Stimulated activated CD4-positive, alpha-beta T cell treated with anti-CD3 and anti-CD28 coated beads, Interleukin-1b, Interleukin-23, amount 100 ng/mL, for 24 hours (primary cell): ENCODE measurements at places on chromosomes 5 and 9.

DNA sequence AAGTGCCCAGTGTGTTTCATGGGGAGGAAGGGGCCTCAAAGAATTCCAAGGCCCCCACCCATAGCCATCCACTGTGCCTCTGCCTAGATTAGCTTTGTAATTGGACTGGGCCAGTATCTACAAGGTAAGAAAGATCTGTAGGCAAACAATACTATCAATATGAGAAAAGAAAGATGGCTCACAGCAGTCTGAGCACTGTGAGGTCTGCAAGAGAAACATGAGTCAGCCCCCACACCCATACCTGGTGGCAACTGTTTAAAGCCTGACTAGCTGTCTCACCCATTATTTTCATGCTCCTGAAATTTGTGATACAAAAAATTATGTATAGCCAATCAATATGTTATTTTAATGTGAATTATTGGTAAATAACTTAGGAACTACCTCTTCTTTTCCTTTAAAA is 10.0 kb upstream of the ZNF483 start:
- no peak for DNase-seq

GRCh38 chr5:59547731-59548130 is 345.8 kb downstream of the PDE4D start:
- no peak for DNase-seq

- no peak for DNase-seq
Observed at GRCh38 chr5:150063638-150064037, 22.7 kb downstream of the CSF1R start.

DNA sequence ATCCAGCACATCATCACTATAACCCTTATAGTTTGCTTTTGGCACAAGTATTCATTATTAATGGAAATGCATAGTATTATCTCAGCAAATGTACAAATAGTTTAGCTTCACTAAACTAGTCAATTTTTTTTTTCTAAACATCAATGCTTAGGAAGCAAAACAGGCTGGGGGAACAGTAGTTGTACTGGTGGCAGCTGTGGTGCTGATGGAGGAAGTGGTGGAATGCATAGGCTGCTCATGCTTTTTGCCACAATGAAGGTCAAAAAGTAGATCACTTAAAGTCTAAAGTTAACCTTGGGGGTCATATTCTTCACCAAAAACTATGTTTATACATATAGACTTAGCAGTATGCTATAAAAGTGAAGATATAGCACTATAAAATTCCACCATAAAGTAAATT is 36.3 kb upstream of the CDKN2B start:
- no peak for DNase-seq

GRCh38 chr9:20640331-20641187 is 18.3 kb upstream of the MLLT3 start:
- DNase-seq, result peak; percentile 57

DNA sequence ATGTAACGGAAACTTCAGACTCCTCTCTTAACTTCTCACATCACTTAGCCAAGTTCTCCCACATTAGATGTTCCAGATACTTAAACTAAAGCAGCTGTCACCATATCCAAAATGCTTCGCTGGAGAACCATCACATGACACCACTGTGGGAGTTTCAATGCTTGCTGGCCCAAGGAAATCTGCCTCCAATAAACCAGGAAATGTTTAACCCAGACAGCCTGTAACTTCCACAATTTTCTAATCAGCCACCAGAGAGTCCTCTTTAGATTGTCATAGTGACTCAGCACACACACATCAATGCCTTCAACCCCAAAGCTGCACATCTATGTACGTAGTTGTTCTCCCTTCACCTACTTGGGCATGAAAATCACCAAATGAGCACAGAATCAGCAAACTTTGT is 118.7 kb downstream of the LPAR1 start:
- no peak for DNase-seq

DNA sequence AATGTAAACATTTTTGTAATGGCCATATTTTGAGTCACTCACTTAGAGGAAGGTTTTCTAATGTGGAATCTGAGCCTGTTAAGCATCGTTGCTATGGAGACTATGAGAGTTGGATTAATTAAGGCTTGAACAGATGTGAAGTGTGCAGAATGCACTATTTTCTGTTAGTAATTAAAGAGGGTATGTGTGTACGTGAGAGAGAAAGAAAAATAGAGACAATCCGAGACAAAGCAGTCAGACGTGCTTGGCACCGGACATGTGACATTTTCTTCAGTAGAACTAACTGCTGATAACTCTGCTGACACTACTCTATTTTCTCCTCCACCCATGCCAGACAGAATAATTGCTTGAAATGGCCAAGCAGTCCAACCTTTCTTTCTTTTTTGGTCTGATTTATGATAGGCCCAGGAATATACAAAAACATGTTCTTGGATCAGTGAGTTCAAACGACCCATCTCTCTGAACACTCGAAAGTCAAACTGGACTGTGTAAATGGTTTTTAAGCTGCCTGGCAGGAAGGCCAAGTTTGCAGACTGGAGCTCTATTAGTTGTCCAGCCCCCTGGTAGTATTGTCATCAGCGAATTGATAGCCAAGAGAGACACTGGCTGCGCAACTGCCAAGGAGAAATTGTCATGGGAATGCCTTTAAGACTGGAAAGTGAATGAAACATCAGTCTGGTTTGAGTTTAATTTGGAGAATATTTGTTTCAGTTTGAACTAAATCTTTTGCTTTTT is 322.1 kb downstream of the ARHGEF28 start:
- no peak for DNase-seq

GRCh38 chr5:143359869-143360268 is 43.6 kb downstream of the NR3C1 start:
- no peak for DNase-seq

DNA sequence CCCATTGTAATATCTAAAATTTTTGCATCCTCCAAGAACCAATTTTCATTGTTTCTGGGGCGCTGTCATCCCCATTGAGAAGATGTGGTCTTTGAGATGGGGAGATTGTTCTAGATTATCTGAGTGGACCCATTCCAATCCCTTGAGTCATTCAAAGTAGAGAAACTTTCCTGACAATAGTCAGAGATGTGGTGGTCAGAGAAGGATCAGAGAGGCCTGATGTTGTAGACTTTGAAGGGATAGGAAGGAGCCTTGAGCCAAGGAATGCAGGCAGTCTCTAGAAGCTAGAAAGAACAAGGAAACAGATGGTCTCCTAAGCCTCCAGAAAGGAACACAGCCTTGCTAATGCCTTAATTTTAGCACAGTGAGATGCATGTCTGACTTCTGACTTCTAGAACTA is 80.4 kb downstream of the TEK start:
- no peak for DNase-seq

DNA sequence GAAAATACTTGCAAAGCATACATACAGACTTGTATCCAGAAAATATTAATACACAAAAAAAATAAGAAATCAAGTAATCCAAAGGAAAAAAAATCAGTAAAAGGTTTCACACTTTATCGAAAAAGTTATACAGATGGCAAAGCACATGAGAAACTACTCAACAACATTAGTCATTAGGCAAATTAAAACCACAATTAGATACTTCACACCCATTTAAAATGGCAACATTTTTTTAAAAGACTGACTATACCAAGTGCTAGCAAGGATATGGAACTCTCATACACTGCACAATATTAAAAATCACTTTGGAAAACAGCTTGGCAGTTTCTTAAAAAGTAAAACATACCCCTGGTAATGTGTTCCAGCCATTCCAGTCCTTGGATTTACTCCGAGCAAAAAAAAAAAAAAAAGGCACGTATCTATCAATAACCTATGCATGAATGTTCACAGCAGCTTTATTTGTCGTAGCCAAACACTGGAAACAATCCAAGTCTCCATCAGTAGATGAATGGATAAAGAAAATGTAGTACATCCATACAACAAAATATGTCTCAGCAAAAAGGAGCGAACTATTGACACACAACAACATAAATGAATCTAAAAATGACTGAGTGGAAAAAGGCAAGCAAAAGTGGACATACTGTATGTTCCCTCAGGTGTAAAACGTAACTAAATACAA is 66.0 kb downstream of the GNAQ start:
- DNase-seq, result no peak

DNA sequence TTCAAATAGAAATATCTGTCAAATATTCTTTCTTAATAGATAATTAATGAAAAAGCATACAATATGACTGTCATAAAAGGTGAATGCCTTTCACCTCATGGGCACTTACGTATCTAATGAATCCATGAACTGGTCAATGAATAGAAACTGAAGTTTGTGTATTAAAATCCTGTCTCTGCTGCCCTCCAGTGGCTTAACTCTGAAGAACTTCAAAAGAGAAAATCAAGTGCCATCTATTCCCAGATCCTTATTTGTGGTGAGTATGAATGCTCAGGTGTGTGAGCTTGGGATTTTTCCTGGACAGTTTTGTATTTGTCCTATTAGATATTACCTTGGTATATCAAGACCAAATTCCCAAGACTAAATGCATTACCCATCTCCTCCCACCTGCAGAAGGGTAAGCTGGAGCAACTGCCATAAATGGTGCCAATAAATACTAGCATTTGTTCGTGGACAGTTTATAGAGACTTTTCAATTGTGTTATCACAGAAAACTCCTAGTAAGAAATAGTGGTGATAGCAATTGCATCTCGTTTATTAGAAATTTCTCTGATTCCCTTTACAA is 44.0 kb upstream of the SVEP1 start:
- DNase-seq, result no peak

DNA sequence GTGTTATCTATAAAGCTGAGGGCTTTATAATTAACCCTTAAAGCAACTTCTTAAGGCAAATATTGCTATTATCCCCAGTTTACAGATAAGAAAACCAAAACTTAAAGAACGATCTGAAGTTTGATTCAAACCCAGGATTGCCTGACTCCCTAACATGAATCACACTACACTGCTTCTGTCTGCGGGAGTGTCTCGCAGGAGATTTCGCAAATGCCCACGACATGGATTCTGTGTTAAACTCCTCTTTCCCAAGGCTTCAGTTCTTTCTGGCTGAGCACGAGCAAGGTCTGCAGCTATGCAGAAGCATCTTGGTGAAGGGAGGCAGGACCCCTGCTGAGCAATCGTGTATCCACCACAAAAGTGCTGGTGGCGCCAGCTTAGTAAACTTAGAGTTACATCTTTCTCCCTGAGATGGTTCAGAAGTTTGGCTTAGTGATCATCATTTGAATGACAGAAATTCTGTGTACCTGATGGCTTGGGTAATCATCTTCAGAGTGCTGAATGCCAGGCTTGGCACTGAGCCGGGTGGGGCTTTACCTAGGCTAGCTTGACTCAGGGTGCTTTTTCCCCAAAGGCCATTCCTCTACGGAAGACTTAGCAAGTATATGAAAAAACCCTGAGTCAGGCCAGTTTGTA is 81.4 kb upstream of the PIK3R1 start:
- no peak for DNase-seq

GRCh38 chr9:111433082-111433481 is 51.1 kb downstream of the ECPAS start:
- DNase-seq, result no peak

GRCh38 chr9:93910598-93910997 is 44.6 kb downstream of the BARX1 start:
- no peak for DNase-seq

GRCh38 chr5:137622850-137623249 is 113.0 kb downstream of the KLHL3 start:
- no peak for DNase-seq

- no peak for DNase-seq
Observed at GRCh38 chr5:169416583-169417196, 115.8 kb upstream of the SLIT3 start.

DNA sequence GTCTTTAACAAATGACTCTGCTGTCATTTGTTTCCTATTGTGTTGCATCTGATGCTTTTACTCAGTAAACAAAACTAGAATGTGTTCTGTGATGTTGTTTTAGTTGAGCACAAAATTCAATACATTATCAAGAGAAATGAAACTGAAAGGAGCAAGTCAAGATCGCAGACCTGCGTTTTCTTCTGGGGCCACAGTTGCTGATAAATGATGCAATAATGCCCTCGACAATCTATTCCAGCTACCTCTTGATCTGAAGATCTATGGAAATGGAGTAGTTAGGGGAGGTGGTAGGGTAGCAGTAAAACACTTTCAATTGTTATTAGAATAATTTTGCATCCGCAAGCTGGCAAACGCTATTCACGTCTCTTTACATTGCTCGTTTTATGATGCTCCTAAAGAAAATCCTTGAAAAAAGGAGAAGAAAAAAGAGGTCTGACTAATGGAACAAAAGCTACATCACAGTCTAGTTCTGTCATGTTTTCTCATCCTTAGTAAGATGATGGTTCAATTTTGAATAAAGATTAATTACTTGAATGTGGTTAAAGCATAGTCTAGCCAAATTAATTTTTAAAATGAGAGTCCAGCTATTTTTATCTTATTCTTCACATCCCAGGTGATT is 1.6 kb downstream of the ZNF366 start:
- DNase-seq, result no peak

- no peak for DNase-seq
Observed at GRCh38 chr9:89448381-89448780, 49.5 kb downstream of the SEMA4D start.

DNA sequence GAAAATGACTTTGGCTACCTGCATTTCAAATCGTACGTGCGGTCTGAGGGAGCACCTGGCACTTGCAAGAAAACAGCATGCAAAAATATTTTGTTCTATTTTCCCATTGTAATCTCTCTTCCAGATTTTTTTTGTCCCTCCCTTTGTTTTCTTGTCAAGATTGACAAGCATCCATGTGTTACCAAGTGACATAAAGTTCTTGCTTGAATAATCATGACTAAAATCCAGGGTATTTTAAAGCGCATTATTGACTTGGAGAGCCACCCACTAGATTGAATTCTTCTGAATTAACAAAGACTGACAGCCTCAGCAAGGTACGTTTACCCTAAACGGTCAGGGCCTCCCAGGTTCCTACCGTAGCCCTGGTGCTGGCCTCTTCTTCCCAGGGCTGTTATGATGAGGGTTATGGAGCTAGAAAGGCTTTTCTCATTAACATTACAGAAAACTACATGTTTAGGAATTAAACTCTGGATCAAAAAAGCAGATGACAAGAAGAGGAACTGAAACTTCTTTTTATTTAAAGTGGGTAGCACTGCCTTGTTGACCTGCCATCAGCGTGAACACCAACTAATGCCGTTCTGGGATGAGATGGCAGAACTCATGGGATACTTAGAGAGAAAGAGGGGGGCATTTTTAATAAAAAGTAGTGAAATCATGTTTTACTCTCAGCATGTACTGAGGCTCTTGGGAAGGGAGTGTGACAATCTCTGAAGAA is 297.0 kb downstream of the EFNA5 start:
- DNase-seq, result no peak

GRCh38 chr5:76579166-76579937 is 43.9 kb downstream of the F2RL2 start:
- no peak for DNase-seq

GRCh38 chr5:133253070-133253469 is 201.3 kb downstream of the HSPA4 start:
- DNase-seq, result no peak

GRCh38 chr5:81751836-81752643 is 1.1 kb upstream of the SSBP2 start:
- DNase-seq, result no peak
